ENCODE measurements at places on chromosomes 2 and 18.

DNA sequence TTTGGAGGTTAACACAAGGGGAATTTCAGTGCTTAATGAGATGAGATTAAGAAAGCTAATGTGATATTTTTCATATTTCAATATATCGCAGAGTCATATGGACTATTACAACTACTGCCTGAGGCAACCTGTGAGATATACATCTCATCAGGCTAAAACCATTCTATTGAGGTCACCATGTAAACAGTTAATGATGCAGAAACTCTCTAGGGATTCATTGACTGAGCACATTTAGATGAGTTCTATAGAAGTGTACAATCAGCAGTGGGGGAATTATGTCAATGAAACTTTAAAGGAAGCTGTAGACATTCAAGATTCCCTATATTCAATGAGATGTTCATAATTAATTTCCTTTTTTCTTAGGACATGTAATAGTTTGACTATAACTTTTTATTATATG, 687.4 kb upstream of the SYT4 start:
- DNase-seq: no peak

GRCh38 chr18:48181087-48181823, 227.9 kb downstream of the ZBTB7C start:
- no peak for DNase-seq

DNA sequence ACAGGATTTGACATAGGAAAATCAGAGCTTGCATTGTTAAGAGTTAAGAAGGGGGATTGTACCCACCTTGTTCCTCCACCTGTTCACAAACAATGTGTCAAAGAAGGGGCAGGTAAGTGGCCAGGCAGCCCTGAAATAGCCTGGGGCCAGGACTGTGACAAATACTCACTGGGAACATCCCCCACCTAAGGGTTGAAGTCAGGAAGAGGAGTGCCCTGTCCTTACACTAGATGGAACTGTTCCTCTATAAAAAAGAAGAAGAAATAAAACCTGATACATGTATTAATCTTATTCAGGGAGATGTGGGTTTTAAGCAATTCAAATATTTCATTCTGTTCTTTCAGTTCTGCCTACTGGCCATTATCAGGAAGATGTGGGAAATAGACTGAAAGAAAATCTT, 41.9 kb downstream of the TACR1 start:
- no peak for DNase-seq

DNA sequence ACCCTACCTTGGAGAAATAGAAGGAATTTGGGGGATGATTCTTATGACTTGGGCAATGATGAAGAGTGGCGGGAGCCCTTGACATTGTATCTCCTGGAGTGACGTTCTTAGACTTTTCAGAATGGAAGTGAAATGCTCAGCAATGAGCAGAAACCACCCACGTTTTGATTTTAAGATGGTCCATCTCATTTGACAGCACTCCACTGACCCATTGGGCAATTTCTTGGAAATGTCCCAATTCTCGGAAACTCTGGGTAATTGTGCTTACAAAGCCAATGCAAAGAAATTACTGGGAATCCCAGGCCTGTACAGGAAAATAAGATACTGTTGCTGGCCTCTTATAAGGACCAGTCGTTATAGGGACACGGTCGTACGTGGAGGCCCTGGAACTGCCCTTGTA, 170.0 kb upstream of the COPS8 start:
- no peak for DNase-seq

GRCh38 chr2:29459445-29460179, 344.4 kb downstream of the CLIP4 start:
- DNase-seq: no peak

DNA sequence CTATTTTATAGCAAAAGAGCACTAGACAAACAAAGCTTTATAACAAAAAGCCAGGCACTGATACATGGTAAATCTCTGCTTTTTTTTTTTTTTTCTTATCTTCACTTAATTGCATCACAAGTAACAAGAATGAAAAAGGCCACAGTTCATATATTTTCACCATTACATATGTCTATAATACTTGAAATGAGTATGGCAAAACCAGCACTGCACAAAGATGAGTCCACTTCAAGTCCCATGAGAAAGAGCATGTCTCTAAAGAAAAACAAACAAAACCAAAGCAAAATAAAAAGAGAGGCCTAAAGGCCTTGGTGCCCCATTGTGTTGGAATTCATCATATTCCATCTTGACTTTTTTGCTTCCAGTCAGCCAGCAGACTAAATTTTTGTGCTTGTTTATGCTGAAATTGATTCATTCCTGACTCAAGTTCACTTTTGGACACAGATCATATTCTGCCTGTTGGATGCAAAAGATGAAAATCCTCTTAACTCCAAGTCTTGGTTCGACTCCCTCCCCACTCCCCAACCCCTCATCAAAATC, 264.9 kb upstream of the CCDC68 start:
- DNase-seq: no peak

GRCh38 chr2:26552641-26553374, 74.9 kb upstream of the OTOF start:
- no peak for DNase-seq

DNA sequence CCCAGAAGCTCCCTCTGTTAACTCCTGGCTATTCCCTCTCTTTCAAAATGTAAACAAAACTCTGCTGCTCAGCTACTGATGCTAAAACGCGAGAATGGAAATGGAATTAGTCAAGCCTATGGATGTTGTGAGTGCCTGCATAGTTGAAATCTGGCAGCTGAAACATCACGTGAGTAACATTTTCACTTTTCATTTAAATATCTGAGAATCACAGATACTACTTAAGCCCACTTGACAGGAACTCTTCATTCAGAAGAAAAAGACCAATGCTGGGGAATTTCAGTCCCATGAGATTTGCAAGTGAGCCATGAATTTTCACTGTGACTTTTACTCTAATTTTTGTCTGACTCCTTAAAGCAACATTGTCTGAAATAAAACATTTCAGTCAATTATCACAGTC, 215.3 kb upstream of the SESTD1 start:
- no peak for DNase-seq

DNA sequence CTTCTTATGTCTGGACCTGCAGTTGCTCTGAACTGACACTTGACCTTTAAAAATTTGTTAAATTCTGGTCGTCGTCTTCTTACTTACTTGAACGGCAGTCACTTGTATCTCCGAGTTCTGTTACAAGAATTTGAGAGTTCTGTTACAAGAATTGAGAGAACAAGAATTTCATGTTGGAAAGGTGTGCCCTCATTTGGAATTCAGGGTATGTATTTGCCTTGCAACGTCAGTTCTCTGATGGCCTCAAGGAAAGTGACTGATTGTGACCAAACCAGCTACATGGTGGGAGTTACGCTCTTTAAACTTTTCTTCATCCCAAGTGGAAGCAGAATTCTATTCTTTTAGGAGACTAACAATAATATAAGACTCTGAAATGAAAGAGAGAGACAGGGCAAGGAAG, 320.0 kb upstream of the TRIB2 start:
- no peak for DNase-seq

DNA sequence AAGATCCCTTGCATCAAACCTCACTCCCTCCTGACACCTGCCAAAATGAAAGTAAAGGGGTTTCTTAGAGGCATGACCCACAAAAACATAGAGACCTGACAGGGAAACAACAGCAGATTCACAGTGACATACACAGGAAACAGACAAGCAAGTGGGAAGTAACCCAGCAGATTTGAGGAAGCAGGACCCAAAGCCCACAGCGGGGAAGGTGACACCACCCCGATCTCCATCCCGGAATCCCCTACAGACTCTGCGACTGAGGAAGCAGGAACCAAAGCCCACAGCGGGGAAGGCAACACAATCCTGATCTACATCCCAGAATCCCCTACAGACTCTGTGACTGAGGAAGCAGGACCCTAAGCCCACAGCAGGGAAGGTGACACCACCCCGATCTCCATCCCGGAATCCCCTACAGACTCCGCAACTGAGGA, 21.6 kb downstream of the CIB4 start:
- DNase-seq: no peak

GRCh38 chr2:62014102-62014501, 108.6 kb downstream of the COMMD1 start:
- DNase-seq: peak; percentile 30

GRCh38 chr2:53584986-53585385, 182.6 kb upstream of the CHAC2 start:
- DNase-seq: no peak

DNA sequence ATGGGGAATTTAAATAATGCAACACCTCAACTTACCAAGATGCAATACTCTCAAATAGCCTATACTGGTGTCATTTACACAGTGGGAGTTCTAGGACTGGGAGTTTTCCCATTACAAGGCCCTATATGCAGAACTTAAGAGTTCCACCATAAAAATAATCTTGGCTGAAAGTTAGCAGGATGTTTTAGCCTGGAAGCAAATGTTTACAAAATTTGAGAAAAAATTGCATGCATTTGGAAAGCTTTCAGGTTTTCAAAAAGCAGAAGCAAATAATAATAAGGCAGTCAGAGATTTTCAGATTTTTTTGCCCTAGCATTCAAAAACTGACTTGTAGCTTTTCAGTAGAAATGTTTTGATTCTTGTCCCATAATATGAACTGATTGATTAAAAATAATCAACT, 397.3 kb downstream of the ARHGAP15 start:
- no peak for DNase-seq

DNA sequence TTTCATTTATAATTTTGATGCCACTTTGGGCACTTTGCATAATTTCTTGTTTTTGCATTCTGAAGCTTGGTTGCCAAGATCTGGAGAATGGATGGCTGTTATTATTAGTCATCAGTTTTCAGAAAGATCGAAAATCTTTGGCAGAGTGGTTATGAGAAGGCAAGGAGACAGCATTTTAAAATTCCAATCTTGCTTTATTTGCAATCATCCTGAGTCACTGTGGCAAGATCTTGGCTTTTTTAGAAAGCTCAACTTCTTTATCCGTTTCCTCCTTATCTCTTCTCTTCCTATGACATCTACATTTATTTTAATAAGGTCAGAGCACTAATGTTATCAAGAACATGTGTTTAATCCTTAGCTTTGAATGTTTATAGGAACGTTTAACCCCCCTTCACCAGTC, 31.1 kb upstream of the EIF2AK3 start:
- DNase-seq: no peak

- DNase-seq: no peak
Observed at GRCh38 chr2:8472545-8473323, 209.1 kb upstream of the ID2 start.

- no peak for DNase-seq
Observed at GRCh38 chr2:122193622-122194021, 438.2 kb downstream of the TSN start.

- peak; percentile 75 for DNase-seq
Observed at GRCh38 chr18:10787293-10787901, 261.6 kb downstream of the NAPG start.

GRCh38 chr2:152581360-152581759, 135.9 kb downstream of the PRPF40A start:
- DNase-seq: no peak

DNA sequence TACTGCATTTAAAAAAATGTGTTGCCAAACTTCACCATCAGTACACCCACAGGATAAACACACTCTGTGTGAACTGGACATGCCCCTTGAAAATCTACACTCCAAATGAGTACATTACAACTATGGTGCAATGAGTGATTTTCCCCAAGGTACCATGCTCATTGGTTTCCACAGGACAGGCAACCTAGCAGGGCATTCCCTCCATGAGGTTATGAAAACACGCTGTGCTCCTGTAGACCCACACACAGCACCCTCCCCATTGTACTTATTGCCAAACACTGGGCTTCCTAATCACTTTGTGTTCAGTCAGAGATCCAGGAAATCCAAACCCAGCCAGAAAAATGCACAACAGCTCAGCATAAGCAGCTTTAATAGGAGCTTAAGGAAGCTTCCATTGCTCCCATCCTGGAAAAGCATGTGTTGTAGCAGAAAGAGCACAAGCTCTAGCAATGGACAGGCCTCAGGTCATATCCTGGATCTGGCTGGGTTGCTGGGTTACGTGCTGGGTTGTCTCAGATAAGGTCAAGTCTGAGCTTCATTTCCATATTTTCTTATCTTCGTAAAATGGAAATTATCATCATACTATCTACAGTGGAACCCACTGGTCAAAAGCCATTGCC, 20.8 kb upstream of the ATIC start:
- peak; percentile 66 for DNase-seq

DNA sequence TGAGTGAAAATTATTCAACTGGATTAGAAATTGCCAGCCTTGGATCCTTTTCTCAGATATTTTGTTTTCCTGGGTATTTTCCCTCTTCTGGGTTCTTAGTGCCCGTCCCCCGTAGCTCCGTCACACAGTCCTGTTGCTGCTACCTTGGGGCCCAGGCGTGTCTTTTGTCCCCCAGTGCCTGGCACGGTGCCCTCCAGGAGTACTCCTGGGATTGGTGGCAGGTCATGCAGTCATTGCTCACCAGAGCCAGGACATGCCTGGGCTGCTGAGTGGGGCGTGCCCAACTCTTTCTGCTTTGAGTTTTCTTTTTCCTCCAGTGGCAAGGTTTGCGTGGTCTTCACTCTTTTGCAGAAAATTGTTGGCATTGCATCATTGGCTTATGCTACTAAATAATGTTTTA, 275.2 kb downstream of the AGAP1 start:
- DNase-seq: no peak

DNA sequence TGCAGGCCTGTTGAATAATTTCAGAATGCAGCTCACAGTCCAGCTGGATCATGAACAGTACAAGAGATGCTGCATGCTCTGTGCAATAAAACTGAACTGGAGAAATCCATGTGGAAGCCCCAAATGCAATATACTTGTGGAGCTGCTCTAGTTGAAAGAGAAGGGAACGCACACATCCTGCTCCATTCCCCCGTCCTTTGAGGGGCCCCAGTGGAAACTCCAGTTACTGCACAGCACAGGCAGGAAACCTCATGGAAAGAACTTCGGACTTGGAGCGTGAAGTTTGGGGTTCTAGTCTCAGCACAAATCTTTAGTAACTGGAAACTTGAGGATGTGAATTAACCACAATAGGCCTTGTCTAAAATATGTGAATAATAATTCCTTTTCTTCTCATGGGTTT, 73.2 kb downstream of the PLA2R1 start:
- DNase-seq: no peak

DNA sequence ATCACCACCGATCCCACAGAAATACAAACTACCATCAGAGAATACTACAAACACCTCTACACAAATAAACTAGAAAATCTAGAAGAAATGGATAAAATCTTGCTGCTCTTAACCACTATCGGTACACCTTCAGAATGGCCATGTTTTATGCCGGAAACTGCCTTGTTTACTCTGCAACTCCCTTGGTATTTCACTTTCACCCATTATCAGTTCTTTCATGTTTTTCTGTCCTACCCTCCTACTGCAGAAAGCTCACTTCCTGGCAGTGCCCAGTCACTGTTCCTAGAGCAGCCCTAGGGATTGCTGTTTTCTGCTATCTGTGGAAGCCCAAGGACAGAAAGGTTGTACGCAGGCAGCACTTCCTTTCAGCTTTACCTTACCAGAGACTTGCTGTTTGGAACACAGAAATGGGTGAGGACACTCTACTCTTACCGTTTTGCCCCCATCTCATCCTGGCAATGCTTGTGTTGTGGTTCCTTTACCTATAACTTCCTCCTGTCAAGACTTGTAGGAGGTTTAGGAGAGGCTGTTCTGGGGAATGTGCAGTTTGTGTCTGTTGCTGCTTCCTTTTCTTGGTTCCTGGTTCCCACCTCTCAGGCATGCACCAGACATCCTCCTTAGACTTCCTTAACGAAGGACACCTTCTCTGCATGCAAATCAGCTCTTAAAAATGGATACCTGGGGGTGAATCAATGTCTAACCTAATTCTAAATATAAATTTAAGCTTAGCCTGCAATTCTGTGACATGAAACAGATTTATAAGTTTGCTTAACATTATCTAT, 394.4 kb downstream of the SPAG16 start:
- no peak for DNase-seq

Data from WERI-Rb-1 (cell line).